ENCODE measurements at places on chromosomes 7 and 10.

DNA sequence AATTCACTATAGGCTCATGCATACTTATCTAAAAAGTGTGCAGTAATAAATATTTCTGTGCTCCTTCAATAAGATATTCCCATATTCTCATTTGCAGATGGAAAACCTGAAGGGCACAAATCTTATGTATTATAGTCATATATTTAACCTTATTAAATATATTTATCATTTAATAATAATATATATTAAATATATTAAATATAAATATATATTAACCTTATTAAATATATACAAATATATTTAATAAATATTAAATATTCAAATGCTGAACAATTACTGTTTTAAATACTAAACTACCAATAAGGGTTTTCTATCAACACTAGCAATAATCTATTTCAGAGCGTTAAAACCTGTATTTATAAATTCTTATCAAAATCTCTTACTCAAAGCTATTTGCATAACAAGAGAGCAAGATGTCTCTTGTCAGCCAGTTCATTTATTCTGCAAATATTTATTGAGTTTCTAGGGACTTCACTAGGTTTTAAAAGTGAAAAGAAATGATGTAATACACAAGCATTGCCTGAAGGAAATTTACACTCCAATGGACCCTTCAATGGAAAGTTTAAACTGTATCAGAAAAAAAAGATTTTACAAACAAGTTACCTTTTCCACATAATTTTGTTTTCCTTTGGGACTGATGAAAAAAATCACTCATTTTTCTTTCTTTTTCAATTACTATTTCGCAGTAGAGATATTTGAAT lies 159.2 kb downstream of the AGMO start:
- no peak for DNase-seq

GRCh38 chr7:18900803-18901202 lies 216.6 kb downstream of the TWIST1 start:
- no peak for DNase-seq

- no peak for DNase-seq
Observed at GRCh38 chr10:2083591-2083990, 346.3 kb upstream of the ADARB2 start.

GRCh38 chr7:55550010-55550663 lies 22.2 kb downstream of the VOPP1 start:
- DNase-seq, result no peak

GRCh38 chr10:117107238-117107637 lies 30.8 kb downstream of the VAX1 start:
- DNase-seq, result no peak

DNA sequence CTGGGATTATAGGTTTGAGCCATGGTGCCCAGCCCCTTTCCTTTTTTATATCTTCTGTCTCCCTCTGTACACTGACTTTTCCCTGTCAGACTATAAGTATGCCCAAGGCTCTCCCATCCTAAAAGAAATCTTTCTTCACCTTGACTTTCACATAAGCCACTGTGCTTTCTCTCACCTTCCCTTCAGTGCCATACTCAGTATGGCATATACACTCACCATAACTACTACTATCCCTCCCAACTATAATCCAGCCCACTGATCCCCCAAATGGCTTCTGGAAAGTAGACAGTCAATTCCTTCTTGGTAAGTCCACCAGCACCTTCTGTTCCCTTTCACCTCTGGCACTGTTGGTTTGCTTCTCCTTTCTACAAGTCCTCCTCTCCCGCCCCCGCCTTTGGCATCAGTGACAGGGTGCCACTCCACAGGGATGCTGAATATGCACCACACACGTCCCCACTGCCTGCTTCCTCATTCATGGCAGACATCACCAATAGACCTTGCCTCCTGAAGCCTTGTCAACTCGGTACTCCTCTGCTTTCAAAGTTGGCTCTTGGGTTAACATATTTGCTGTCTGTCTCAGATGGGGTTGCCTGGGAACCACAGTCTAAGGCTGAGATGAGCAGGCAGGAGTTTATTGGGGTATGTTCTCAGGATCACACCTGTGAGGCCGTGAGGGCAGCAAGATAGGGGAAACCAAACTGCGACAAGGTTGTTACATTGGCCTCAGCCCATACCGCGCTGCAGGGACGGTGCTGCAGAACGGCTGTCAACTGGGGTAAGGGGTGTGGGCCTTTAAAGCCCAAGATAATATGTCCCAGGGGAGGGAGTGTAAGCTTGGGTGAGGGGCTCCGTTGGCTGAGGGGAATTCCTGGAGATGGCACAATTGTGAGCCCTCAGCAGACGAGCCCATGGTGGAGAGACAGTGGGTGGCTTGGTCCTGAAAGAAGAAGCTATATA lies 7.2 kb upstream of the PSAP start:
- DNase-seq, result no peak

DNA sequence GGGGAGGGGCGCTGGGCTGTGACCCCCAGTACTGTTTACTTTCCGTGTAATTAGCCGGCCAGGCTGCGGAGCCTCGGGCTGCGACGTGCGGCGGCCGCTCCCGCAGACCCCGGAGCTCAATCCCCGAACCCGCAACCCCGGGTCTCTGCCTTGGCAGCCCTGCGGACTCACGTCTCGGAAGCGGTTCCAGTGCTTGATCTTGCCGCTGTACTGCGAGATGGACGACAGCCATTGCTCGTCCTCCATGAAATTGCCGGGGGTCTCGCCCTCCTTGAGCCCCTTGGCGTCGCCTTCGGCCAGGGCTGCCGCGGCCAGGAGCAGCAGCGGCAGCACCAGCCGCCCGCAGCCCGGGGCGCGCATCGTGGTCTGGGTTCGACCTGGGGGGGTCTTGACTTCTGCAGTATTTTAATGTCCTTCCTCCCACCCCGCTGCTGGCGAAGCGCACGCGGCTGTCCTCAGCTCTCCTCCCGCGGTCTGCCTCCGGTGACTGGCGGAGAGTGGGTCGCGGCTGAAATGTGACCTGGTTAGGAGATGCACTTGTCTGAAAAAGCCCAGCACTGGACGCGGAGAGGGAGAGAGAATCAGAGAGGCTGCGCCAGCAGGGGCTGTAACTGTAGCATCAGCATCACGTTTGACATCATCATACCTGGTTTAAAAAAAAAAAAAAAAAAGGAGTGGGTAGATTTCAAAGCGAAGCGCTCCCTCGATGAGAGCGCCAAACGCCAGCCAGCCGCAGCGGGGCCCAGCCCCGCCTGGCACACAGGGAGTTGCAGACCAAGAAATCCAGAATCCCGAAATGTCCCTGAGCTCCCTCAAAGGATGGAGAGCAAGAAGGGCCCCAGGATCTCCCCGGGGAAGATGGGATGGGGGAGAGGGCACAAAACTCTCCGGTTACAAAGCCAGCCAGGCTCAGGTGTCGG lies at the start of gene SPOCK2:
Gene SPOCK2, minus strand, starts transcription at position 583 of the 920 bp plus-strand sequence. Its CDS starts 223 bp downstream, at position 360.
- peak; percentile 41 for DNase-seq

GRCh38 chr10:43255634-43256431 lies 11.0 kb downstream of the RASGEF1A start:
- DNase-seq, result no peak

DNA sequence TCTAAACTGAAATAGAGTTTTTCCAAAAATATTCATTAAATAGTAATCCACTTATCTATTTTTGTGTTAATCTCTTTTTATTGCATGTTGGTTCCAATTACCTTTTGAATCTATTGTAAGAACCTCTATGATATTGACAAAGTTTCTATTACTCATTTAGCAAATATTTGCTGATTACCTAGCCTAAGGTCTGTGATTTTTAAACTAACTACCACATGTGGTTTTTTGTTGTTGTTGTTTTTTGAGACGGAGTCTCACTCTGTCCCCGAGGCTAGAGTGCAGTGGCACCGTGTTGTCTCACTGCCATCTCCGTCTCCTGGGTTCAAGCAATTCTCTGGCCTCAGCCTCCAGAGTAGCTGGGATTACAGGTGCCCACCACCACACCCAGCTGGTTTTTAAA lies 2.0 kb upstream of the ASB13 start:
- DNase-seq, result no peak

- no peak for DNase-seq
Observed at GRCh38 chr7:64666663-64667050, 724 bp downstream of the ZNF107 start.

DNA sequence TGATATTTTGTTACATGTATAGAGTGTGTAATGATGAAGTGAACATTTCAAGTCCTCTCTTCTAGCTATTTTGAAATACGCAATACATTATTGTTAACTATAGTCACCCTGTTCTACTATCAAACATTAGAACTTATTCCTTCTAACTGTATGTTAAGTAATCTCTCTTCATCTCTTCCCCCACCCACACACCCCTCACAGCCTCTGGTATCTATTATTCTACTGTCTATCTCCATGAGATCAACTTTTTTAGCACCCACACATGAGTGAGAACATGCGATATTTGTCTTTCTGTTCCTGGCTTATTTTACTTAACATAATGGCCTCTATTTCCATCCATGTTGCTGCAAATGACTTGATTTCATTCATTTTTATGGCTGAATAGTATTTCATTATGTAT lies 57.7 kb upstream of the EGR2 start:
- no peak for DNase-seq

GRCh38 chr10:71371750-71372166 lies 25.0 kb upstream of the CDH23 start:
- DNase-seq, result no peak

DNA sequence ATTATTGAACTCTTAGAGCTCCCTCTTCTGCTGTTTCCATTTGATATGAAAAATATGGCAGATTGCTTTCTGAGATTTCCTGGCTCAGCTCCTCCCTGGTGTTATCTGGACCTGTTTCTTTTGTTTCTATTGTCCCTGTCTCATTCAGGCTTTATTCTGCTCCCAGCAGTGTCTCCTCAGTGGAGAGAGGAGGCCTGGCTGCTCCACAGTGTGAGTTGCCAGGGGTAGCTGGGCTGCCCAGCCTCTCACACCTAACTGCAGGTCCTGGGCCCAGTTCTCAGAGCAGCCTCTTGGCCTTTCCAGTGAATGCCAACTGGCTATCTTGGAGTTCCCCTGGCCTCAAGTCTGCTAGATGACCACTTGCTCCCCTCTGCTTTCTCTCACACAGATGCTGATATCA lies 127.0 kb downstream of the VPS41 start:
- DNase-seq, result no peak

DNA sequence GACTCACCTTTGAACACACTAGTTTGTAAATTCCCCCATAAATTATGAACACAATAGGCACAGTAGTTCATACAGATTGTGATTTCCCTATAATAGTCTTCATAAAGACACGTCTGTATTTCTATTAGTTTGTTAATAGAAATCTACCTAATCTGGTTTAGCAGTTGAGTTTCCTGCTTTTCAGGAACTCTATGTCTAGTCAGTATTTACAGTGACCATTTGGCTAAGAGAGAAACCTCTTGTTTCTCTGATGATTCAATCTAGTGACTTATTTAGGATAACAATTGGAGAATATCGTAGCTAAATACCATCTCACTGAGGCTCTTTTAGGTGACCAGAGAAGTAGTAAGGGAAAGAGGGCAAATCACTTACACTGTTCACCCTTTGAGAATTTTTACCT lies 5.9 kb upstream of the HERPUD2 start:
- DNase-seq, result no peak

- DNase-seq, result no peak
Observed at GRCh38 chr10:78911533-78912340, 157.0 kb upstream of the ZMIZ1 start.

GRCh38 chr10:5943536-5943935 lies 33.8 kb downstream of the IL15RA start:
- DNase-seq, result no peak

DNA sequence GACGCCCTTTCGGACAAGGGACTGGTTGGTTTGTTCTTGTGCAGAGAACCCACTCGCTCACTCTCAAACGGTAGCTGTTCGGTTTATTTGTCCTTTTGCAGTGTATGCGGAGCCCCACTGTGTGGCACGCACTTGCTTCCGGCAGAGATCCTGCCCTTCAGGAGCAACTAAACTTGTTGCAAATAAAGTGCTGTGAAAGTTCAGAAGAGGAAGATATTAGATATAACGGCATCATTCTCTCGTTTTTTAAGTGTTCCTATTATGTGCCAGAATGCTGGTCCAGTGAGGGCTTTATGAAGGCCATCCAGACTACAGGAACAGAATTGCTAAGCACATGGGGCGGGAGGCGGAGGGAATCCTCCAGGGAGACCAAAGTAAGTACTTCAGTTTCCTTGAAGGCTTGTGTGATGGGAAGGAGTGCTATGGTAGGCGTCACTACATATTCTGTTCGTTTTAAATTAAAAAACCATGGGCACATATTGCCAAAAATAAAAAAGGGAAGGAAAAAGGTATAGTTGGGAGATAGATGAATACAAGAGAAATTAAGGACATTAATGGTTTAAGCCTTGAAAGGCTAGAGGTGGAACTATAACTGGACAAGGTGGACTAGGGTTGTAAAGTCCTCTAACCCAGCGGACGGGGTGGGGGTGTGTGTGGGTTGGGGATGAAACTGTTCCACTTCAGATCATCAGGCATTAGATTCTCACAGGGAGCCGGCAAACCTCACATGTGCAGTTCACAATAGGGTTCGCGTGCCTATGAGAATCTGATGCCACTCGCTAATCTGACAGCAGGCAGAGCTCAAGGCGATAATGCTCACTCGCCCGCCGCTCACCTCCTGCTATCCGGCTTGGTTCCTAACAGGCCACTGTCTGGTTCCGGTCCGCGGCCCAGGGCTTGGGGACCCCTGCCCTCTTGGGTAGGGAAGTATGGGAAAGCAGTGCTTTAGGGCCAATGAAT lies 704 bp upstream of the ERLIN1 start:
- peak; percentile 9 for DNase-seq

DNA sequence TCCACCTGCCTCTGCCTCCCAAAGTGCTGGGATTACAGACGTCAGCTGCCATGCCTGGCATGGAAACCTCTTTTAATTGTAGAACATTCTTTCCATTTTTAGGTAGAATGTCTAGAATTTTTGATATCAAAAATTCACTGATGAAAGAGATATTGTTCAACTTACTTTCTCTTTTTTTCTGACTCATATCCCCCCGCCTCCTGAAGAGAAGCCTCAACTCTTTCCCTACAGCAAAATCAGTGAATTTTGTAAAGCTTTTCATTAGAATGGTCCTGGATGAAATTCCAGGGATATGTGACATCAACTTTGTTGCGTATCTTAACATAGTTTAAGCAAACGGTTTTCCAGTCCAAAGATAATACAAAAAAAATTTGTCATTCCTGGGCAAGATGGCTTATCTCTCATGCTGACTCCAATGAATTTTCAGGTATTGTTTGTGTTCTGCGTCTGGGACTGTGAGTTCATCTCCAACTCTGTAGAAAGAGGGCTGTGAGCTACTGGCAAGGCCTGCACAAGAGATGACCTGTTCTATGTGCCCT lies 256.8 kb downstream of the BMPER start:
- DNase-seq, result no peak

GRCh38 chr7:42685911-42686310 lies 226.0 kb downstream of the C7orf25 start:
- DNase-seq, result no peak

Measured in stimulated activated CD4-positive, alpha-beta T cell treated with anti-CD3 and anti-CD28 coated beads, TNF-alpha, amount 100 ng/mL, for 4 hours (primary cell).